ENCODE measurements at places on chromosomes 6 and 20.

- no peak for DNase-seq
These were observed 1.3 kb upstream of the KCNQ2 start for GRCh38 chr20:63473555-63474449.

DNA sequence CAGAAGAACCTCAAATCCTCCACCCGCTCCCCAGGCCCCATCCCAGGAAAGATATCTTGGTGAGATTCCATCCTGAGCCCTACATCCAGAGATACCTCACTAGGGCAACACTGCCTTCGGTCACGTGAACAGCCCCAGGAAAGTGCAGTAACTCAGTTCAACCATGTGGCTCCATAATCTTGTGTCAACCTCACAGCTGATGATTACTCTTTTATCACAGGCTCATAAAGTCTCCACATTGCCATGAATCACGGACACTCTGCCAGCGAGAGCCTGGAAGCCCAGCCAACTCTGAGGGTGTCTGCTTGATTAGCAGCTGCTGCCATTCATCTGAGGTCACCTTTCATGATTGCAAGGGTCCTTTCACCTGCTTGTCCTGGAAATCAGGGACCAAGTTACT, 175.8 kb upstream of the LRFN2 start:
- DNase-seq, result no peak

- DNase-seq, result no peak
These were observed 132.6 kb upstream of the CST7 start for GRCh38 chr20:24816431-24816830.

DNA sequence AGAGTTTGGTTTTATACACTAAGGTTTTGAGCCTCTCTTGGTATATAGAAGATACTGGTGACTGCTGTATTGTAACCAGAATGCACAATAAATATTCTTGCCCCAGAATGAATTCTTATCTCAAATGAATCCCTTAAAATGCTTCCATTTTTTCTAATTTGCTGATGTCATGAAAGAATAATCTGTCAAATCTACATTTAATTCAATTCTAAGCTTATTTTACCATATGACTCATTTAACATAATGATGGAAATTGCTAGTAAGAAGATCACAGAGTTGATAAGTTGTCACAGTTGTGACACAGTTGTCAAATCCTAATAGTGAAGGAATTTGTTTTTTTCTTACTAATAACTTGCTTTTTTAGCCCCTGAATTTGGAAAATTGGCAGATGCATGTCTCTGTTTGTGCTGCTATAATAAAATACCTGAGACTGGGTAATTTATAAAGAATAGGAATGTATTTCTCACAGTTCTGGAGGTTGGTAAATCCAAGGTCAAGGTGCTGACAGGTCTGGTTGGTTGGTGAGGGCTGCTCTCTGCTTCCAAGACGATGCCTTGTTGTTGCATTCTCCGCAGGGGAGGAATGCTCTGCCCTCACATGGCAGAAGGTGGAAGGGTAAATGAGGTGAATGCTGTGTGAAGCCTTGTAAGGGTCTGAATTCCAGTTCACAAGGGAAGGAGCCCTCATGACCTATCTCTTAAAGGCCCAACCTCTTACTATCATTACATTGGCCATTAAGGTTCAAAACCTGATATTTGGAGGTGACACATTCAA, 4.7 kb downstream of the ECT2L start:
- no peak for DNase-seq

- no peak for DNase-seq
These were observed 66.6 kb downstream of the CDKAL1 start for GRCh38 chr6:20600831-20601230.

- no peak for DNase-seq
These were observed 4.4 kb downstream of the CST1 start for GRCh38 chr20:23746321-23746720.

DNA sequence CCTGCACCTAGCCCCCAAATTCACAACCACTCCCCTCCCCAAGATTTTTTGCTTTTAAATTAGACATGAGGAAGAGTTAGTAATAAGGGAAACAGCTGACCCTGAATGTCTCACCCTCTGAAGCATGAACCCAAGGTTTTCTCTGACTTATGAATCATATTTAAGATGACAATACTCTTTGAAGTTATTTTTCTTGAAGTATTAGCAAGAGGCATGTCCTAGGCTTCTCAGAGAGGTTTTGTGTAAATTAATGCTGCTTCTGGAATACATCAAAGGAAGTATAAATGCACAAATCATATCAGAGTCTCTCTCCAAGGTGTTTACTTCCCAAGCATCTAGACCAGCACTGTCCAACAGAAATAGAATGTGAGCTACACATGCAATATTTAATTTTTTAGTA, 408.1 kb upstream of the MARCKS start:
- DNase-seq, result no peak

GRCh38 chr20:36217226-36217625, 19.1 kb upstream of the AAR2 start:
- DNase-seq, result no peak

DNA sequence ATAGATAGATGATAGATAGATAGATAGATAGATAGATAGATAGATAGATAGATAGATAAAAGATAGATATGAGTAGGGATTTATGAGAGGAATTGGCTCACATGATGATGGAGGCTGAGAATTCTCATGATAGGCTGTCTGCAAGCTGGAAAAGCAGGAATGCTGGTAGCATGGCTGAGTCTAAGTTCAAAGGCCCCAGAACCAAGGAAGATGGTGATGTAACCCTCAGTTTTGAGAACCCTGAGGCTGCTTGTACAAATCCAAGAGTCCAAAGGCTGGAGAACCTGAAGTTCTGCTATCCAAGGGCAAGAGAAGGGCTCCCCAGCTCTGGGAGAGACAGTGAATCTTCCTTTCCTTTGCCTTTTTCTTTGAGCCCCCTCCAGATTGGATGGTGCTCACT, 210.8 kb downstream of the RFPL4B start:
- DNase-seq, result no peak

GRCh38 chr20:23349338-23350195, 1.0 kb upstream of the NXT1 start:
- peak; percentile 37 for DNase-seq

- no peak for DNase-seq
These were observed 26.4 kb downstream of the MAP3K4 start for GRCh38 chr6:161017766-161018564.

GRCh38 chr6:161048641-161049040, 57.1 kb downstream of the MAP3K4 start:
- no peak for DNase-seq

DNA sequence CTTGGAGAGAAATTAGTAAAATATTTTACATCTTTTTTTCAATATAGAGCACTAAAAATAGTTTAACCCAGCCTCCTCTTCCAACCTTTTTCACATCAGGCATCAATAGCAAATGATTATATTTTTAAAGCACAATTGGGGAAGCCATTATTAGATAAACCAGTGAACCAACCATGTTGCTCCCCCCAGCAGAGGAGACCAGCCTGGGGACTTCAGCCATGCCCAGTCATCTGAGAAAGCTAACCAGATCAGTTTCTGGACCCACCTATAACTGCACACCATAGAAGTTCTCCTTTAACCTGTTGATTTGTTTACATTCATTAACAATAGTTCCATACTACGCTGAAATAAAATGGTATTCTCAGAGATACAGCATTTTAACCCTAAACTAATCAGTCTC, 13.8 kb upstream of the SDHAF4 start:
- DNase-seq, result no peak

- no peak for DNase-seq
These were observed 30.9 kb upstream of the E2F3 start for GRCh38 chr6:20370801-20371200.

DNA sequence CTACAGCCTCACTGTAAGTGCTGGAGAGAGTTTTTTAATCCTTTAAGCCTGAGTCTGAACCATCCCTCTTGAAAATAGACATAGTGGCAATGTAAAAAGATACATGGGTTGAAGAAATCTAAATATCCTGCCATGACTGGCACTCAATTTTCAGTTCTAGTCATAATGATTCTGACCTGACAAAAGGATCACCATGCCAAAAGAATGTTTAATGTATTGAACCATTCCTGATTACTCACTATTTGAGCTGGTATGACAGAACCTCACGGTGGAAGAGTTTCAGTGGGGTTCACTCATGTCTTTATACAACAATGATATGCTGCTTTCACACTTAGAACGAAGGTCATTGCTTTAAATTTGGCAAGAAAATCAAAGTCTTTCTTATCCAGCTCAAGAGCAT, 93.4 kb downstream of the HIVEP2 start:
- DNase-seq, result no peak

- DNase-seq, result no peak
These were observed 79.4 kb downstream of the FOXC1 start for GRCh38 chr6:1689141-1689540.

- no peak for DNase-seq
These were observed 281.2 kb upstream of the JARID2 start for GRCh38 chr6:14964556-14965270.

DNA sequence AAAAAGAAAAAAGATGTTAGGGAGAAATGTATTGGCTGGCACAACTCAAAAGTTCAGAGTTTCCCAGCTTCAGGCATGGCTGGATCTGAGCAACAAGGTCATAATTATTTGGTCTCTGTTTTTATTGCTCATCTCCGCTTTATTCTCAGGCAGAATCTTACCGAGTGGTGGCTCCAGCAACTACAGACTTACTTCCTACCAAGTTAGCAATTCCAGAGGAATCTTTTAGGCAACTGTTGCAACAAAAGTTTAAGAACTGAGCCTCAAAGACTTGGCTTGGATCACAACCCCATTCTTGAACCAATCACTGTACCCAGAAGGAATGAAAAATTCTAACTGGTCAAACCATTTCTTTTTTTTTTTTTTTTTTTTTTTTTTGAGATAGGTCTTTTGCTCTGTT, 35.5 kb upstream of the NCOA3 start:
- DNase-seq, result no peak

GRCh38 chr20:34305333-34306230, 2.4 kb upstream of the AHCY start:
- DNase-seq, result no peak

- peak; percentile 60 for DNase-seq
These were observed 12.5 kb upstream of the R3HDML start for GRCh38 chr20:44324343-44324742.

DNA sequence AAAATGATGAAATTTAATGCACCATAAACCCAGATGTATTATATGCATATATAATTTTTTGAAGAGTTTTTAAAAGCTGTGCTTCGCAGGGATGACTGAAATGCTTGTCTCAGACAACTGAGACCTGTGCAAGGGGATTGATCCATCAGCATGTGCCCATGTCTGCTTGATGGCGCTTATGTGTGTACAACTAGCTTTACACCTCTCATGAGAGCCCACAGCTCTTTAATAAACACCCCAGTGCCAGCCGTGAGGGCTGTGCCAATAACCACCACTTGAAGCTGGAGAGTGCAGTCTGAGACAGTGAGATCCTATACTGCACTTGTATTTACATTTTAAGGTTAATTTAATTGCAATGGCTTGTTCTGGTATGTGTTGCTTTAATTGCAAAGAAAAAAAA, 225.5 kb downstream of the BCKDHB start:
- DNase-seq, result peak; percentile 45

GRCh38 chr6:93318121-93318520, 101.2 kb downstream of the EPHA7 start:
- no peak for DNase-seq

DNA sequence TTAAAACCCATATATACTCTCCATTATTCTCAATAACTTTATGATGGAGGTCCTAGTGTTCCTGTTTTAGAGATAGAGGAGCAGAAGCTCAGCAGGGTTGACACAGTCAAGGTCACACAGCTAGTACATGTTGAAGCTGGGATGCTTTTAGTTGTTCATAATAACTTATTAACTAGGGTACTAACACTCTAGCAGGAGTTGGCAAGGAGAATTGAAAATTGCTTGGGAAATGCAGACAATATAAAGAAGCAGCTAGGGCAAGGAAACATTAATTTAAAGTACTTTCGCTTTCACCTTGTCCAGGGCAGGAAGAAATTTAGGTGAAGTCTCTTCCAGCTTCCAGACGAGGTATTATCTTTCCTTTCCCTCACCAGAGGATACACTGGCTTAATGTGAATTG, 133.7 kb downstream of the RCAN2 start:
- no peak for DNase-seq

- DNase-seq, result no peak
These were observed 420.6 kb upstream of the MMS22L start for GRCh38 chr6:97703661-97704060.

DNA sequence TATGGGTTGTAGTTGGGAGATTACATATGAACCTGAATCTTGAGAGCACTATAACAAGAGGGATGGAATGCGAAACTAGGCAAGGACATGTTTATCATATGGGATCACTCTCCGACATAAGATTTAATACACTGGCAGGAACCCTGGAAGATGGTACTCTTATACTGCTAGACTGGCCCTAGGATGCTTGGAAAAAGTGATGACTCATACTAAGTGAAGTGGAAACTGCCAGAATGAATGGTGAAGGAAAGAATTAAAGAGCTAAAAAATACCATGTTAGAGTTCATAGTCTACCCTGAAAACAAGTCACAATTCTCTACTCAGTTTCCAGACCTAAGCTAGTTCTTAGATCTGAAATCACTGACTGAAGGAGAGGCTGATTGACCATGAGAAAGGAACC, 45.5 kb upstream of the THEMIS start:
- no peak for DNase-seq

GRCh38 chr6:110589865-110590513, 113.6 kb upstream of the SLC22A16 start:
- no peak for DNase-seq

GRCh38 chr6:24227556-24227955, 101.5 kb downstream of the NRSN1 start:
- DNase-seq, result no peak

GRCh38 chr20:24657878-24658620, 188.6 kb downstream of the SYNDIG1 start:
- no peak for DNase-seq

DNA sequence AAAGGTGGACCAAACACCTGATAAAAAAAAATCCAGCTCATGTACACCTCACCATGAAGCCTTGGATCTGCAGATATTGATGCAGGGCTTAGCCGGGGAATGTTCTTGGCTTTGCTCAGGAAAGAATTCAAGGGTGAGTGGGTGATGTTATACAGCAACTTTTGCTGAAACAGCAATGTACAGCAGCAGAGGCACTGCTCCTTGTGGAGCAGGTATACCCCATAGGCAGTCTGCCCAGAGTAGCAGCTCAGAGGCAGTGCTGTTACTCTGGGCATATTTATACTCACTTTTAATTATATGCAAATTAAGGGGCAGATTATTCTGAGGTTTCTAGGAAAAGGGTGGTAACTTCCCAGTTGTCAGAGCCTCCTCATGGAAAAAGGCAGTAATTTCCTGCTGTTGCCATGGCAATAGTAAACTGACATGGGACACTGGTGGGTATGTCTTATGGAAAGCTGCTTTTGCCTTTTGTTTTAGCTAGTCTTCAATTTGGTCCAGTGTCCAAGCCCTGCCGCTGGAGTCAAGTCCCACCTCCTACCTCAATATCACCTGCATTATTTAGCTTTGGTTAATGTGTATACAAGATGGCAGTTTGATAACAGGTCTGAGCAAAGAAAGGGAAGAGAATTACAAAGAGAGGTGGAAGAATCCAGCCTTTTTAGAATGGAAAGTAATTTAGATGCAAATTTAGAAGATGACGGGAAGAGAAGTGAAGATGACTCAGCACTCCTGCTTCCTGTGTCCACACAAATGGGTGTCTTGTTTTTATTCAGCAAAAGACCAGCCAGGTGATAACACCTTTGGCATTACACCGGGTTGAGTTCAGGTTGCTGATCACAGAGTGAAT, 110.1 kb upstream of the JAG1 start:
- DNase-seq, result no peak
